ENCODE measurements at places on chromosomes 6 and 20.

GRCh38 chr6:39102071-39102820, 12.7 kb downstream of the SAYSD1 start:
- no peak for DNase-seq

GRCh38 chr6:89611666-89612065, 26.9 kb downstream of the LYRM2 start:
- no peak for DNase-seq

DNA sequence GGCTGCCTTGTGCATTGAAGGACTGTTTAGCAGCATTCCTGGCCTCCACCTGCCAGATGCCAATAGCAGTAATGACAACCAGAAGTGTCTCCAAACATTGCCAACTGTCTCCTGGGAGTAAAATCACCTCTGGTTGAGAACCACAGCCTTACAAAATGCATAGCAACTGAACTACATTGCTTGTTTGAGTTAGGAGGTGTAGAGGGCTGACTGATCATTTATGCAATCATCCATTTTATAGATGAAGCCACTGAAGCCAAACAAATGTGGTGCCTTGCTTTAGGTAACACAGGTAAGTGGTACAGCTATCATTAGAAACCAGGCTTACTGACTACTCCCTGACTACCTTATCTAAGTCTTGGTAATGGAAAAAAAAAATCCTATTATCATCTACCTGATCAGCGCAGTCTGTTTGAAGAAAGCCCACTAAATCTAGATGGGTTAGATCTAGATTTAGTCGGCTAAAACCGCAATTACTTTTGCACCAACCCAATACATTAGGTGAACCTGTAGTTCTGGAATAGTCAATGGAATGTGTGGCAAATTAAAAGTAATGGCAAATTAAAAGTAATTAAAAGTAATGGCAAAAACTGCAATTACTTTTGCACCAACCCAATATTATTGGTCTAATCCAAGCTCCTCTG, 47.7 kb upstream of the F13A1 start:
- no peak for DNase-seq

GRCh38 chr6:15901141-15902115, 227.5 kb upstream of the MYLIP start:
- no peak for DNase-seq

GRCh38 chr6:155660251-155660977, 204.8 kb upstream of the NOX3 start:
- DNase-seq: no peak

- no peak for DNase-seq
These were observed 756 bp downstream of the MTG2 start for GRCh38 chr20:62183426-62184142.

GRCh38 chr6:43740321-43740960, 29.6 kb upstream of the VEGFA start:
- no peak for DNase-seq

DNA sequence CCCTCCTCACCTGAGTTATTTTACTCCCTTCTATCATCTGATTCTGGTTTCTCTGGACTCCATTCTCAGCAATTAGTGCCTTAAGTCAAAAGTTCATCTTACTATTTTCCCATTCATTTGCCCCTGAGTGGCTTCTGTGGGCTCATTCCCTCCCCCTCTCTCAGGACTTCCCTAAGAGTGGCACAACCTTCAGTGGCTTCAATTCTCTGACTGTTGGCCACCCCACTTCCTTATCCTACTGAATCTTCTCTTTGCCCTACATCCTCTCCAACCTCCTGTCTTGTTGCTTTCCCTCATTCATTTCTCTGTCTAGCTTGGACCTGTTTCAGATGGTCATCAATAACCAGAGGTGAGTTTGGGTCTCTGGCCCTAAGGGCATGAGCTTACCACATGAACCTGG, 61.1 kb upstream of the GLP1R start:
- no peak for DNase-seq

DNA sequence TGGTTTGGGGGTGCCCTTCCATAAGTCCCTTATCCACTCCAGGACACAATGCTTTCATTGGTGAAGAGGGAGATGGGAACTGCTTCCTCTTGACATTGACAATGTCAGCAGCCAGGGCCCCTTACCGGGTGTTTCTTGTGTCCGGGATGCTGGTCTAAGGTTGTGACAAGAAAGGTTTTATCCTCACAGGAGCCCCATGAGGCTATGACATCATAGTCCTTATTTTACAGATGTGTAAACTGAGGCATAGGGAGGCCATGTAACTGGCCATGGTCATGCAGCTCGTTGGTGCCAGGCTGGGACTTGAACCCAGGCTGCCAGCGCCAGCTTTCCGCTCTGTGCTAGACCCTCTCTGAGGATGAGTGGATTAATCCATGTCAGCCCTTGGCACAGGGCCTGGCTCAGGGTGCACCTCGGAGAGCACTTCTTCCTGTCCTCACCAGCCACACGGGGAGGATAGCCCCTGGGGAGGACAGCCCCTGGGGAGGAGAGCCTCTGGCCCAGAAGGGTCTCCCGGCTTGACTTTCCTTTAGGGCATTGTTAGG, 157.3 kb downstream of the SYCP2 start:
- DNase-seq: no peak

DNA sequence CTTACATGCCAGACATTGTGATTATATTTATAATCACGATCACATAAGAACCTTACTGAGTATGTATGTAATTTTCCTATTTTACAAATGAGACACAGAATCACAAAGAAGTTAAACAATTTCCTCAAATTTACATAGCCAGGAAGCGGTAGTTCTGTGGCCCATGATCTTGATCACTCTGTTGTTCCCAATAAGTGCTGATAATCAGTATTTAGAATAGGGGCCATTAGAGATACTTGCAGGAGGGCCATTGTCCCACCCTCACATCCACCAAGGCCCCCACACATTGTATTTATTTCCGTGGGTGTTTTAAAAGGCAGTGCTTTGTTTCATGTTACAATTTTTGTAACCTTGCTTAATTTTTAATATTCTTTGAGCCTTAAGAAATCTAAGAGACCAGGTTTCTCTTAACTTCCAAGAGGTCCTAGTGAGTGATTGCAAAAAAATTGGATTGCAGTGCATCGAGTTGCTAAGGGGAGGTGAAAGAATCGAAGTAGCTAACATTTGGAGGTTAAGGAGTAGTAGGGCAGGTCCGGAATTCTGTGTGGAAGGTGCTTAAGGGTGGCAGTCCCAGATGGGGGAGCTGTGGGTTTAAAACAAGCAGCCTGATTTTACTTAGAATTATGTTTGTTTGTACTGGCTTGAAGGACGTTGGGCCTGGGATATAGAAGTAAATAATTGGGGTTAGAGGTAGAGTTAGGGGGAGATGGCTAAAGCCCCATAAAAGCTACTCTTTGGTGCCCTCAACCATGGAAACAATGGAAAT, 339.4 kb downstream of the CDKAL1 start:
- no peak for DNase-seq

DNA sequence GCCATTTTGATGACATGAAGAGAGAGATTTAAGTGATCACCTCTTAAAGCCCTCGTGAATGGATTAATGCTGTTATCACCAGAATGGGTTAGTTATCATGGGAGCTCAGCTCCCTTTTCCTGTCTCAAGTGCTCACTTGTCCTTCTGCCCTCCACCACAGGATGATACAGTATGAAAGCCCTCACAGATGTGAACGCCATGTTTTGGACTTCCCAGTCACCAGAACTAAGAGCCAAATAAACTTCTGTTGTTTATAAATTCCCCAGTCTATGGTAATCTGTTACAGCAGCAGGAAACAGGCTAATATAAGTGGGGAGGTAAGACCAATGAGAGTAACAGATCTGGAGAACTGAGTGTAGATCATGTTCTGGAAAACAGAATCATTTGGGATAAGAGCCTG, 493.2 kb downstream of the CDKAL1 start:
- no peak for DNase-seq

DNA sequence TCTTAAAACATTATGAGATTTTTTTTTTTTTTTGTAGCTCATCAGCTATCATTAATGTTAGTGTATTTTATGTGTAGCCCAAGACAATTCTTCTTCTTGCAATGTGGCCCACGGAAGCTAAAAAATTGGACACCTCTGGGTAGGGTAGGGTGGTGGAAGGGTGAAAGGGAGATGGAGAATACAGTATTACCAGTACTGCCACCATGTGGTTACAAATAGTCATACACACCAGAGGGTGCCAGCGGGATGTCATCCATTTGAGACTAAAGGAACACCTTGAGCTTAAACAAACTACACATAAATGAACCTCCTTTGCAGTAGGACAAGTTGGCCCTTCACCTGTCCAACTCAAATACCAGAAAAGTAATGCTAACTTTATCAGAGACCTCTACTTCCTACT, 601.9 kb downstream of the HTR1B start:
- DNase-seq: no peak

DNA sequence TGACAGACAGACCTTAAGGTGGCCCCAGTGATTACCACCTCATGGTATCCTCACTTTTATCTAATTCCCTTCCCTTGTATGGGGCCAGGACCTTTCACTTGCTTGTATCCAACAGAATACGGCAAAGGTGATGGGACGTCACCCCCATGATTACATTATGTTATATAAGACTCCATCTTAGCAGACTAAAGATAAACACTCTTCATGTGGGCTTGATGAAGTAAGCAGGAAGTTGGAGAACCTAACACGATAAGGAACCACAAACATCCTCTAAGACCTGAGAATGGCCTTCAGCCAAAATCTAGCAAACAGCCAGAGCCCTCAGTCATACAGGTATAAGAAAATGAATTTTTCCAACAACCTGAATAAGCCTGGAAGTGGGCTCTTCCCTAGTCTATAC, 8.0 kb downstream of the SLC17A3 start:
- no peak for DNase-seq

DNA sequence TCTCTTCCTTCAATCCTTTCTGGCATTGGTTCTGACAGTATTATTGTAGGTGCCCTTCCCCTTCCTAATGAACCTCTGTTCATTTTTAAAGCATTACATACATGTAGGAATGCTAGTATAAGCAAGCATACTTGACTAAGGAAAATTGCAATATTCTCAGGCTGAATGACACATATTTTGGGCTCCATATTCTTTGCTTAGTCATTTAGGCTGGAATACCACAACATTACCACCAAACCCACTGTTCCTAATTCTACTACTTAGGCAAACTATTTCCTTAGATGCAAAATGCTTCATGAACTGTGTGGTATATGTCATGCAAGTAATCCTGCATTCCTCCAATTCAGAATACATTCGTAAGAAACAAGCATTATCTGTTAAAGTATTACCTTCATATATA, 113.9 kb downstream of the PRDM1 start:
- no peak for DNase-seq

- DNase-seq: no peak
These were observed 187.9 kb upstream of the COL21A1 start for GRCh38 chr6:56435326-56435725.

DNA sequence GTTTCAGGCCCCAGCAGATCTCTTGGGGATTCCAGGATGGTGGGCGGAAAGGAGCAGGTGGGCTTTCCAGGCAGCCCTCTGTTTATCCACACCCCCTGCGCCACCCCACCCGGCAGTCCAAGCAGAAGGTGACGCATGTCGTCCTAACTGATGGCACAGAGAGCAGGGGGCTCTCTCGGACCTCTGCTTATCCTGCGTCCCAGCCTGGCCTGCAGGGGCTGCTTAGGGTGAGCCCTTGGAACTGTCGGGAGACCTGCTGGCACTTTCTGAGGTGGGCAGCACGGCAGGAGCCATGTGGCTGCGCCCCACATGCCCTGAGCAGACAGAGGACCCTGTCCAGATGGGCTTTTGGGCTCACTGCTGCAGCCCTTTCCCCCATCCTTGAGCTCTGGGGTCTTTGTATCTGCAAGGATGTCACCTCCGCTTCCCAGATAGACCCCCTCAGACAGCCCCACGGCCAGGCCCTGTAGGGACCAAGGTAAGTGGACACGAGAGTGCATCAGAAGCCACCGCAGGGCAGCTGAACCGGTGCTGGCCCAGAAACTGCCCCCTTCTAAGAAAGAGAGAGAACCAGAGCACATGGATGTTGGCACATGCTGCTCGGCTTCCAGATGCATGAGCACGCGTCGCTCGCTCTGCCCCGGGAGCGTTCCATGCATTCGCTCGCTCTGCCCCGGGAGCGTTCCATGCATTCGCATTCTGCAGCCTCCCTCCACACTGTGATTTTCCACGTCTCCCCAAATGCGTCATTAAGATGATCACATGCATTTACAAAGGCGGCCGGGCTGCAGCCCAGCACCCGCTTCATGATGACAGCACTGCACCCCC, 246.7 kb downstream of the TAF4 start:
- no peak for DNase-seq

- DNase-seq: no peak
These were observed 107.0 kb upstream of the SMLR1 start for GRCh38 chr6:130720076-130720715.

DNA sequence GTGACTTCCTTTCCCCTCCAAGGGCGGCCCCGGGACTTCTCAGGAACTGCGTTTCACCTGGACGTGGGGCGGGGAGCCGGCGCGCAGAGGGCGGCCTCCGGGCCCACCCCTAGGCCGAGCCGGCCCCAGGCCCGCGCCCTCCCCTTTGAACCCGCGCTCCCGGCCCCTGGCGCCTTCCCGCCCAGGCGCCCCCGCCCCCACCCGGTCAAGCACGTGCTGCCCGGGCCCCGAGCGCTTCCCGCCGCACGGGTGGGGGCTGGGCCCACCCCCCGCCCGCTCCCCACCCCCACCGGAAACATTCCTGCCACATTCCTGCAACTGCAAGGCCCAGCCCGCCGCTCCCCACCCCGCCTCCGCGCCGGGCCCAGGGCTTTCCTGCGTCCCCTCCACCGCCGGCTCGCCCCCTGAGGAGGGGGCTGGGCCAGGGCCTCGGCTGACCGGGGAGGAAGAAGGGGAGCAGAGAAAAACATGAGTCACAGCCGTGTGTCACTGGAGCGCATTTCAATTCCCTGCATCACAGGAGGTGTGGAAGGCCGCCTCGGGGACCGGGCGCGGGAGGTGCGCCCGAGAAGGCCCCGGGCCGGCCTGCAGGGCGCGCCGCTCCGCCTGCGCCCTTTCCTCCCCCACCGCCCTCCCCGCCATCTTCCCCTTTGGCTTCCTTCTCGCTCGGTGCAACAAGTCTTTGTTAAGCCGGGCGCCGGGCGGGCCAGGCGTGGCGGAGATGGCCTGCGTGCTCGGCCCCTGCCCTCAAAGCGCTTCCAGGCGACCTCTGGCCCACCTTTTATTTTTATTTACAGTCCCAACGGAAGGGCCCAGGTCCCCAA, 1.2 kb upstream of the HMGA1 start:
- no peak for DNase-seq

Data from stimulated activated CD8-positive, alpha-beta memory T cell treated with anti-CD3 and anti-CD28 coated beads, Interleukin-4, amount 100 ng/mL, for 1 hour (primary cell).